ENCODE measurements at places on chromosomes 7 and 10.

- no peaks in the 10 kb centered on the region for H3K27me3 ChIP-seq
- H3K4me1 ChIP-seq: peaks cover 44% of the 10 kb centered on the region
- H3K4me3 ChIP-seq: peak overlapping the region; percentile 44
- H3K27ac ChIP-seq: peak overlapping the region; percentile 93
- peaks cover 10% of the 10 kb centered on the region for H3K36me3 ChIP-seq
Measured at GRCh38 chr7:139737221-139738100, 40.3 kb downstream of the HIPK2 start.

- no peak for DNase-seq
- H3K27ac ChIP-seq: no peak overlapping the region
- H3K4me1 ChIP-seq: no peaks in the 10 kb centered on the region
- peaks cover 13% of the 10 kb centered on the region for H3K27me3 ChIP-seq
- no peak overlapping the region for H3K4me3 ChIP-seq
Measured at GRCh38 chr10:132907821-132908620, 34.3 kb downstream of the CFAP46 start.

DNA sequence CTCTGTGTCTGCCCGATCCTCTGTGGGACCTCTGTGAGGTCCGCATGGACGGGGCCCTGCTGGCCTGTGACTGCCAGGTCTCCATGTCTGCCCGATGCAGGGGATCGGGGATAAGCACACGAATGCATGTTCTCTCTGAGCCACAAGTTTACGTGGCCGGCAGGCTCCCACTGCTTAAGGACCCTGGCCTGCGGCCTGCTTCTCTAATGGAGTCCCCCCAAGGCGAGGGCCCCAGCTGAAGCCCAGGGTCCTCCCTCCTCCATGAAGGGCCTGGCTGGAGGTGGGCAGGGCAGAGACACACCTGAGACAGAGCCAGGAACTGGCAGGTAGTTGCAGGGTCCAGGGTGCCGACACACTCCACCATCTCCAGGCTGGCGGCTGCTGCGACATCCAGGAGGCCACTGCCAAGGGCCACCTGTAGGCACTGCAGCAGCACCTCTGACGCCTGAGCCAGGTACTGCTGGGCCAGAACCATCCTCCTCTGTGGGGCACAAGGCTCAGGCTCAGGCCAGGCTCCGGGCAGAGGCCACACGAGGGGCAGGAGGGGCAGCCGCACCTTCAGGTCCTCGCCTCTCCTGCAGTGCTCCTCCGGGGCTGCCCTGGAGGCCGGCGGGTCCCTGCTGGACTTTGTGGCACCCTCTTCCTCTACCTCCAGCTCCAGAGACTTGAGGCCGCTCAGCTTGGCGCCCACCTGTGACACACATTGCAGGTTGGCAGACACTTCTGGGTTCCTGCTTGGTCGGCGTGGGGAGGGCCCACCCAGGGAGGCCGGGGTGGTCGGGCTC lies 60.9 kb upstream of the NKX6-2 start:
- H3K4me1 ChIP-seq: peaks cover 9% of the 10 kb centered on the region
- no peaks in the 10 kb centered on the region for H3K36me3 ChIP-seq
- no peak overlapping the region for H3K27ac ChIP-seq
- DNase-seq: no peak
- H3K4me3 ChIP-seq: no peak overlapping the region
- H3K27me3 ChIP-seq: peaks cover 20% of the 10 kb centered on the region

DNA sequence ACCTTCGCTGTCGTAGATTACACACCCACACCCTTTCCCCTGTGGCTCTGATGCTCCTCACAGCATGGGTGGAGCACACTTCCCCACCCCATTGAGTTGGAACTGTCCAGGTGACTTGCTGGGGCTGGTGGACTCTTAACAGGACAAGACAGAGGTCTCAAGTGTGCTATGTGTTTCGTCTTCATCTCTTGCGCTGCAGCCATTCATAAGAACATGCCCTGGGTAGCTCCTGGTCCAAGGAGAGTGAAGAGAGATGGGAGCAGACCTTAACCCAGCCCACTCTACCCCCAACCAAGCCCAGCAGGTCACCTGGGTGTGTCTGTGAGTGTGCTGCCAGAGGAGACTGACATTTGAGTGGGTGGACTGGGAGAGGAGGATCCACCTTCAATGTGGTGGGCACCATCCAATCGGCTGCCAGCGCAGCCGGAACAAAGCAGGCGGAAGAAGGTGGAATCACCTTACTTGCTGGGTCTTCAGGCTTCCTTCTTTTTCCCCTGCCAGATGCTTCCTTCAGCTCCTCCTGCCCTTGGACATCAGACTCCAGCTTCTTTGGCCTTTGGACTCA lies 112.4 kb downstream of the HTR5A start:
- DNase-seq: no peak
- H3K27ac ChIP-seq: no peak overlapping the region
- no peaks in the 10 kb centered on the region for H3K4me1 ChIP-seq
- H3K27me3 ChIP-seq: peaks cover 27% of the 10 kb centered on the region

DNA sequence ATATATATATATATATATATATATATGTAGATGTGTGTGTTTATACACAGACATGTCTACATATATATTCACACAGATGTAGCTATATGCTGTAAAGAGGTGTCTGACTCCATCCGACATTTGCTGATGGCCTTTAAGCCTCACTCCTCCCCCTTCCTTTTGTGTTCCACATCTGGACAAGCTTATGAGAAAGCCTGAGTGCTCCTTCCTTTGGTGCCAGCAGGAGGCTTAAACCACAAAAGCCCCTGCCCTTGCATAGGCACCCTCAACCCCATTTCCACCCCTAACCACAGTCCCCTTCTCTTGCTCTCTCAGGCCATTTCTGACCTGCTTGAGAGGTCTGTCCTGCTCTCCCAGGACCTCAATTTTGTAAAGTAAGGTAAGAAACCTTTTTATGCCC lies 98.7 kb downstream of the SVOPL start:
- DNase-seq: no peak
- no peaks in the 10 kb centered on the region for H3K36me3 ChIP-seq
- no peak overlapping the region for H3K4me3 ChIP-seq
- no peaks in the 10 kb centered on the region for H3K4me1 ChIP-seq
- no peaks in the 10 kb centered on the region for H3K27me3 ChIP-seq

DNA sequence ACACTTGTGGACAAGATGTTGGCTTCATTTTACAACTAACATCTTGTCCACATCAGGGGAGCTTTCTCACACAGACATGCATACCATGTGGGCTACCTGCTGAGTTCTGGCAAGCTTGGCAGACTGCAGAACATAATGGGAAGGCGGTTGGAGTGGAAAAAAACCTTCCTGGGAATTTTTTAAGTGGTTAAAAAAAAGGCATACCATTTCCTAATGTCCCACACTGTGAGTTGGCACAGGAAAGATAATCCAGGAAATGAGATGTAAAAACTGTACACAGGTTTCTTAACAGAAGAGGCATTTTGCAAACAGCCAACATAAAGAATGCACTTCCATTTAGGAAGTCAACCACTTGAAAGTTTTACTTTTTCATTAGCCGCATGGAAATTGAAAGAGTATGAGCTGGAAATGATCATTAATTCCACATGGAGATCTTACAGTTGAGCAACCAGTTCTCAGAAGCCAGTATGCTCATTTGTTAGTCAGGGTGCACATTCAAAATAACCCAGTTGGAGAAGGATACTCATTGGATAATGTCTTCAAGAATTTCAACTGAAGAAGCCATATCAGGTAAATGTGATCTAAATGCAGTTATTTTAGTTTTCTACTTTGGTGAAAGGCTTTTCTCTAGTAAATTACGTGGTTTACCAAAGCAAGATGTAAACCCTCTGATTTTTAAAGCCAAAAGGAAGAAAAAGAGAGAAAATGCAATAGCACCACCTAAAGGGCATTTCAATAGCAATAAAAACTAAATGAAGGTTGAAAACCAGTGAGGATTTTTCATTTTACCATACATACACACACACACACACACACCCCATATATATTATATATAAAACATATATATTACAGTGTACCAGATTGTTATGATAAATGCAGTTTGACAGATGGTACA lies 194.0 kb downstream of the TAX1BP1 start:
- no peaks in the 10 kb centered on the region for H3K4me1 ChIP-seq
- no peak for DNase-seq
- H3K27ac ChIP-seq: no peak overlapping the region
- no peak overlapping the region for H3K4me3 ChIP-seq
- H3K27me3 ChIP-seq: peaks cover 3% of the 10 kb centered on the region

GRCh38 chr10:103277713-103278536 lies 987 bp downstream of the INA start:
- H3K27ac ChIP-seq: no peak overlapping the region
- H3K4me3 ChIP-seq: peak overlapping the region; percentile 68
- peaks cover 12% of the 10 kb centered on the region for H3K4me1 ChIP-seq
- H3K27me3 ChIP-seq: peaks cover 78% of the 10 kb centered on the region
- DNase-seq: no peak
- H3K36me3 ChIP-seq: peaks cover 2% of the 10 kb centered on the region

DNA sequence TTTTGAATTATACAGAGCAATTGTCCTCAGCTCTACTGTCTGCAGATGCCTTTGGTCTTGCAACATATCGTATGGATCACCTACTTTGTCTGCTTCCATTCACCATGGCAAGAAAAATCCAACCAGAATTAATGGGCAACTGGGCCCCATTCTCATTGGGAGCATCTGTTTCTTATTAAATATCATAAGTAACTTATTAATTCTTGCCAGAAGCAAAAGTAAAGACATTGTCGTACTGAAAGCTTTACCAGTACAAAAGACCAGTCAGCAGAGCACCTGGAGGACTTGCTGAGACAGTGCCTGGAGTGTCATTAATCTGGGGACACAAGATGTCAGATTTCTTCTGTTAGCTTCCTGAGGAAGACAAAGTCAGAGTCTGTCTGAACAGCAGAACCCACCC lies 404.5 kb downstream of the INHBA start:
- DNase-seq: no peak
- no peaks in the 10 kb centered on the region for H3K36me3 ChIP-seq
- H3K27ac ChIP-seq: no peak overlapping the region
- no peaks in the 10 kb centered on the region for H3K4me1 ChIP-seq
